ENCODE measurements at places on chromosomes 4 and X.

- no peak for DNase-seq
These were observed 454.9 kb downstream of the CCSER1 start for GRCh38 chr4:90582087-90582486.

- peak; percentile 54 for DNase-seq
These were observed at the start of gene STS for GRCh38 chrX:7147413-7147977. STS (plus strand) TSS chrX:7147712; CDS start chrX:7253200, 105,488 bp downstream.

- DNase-seq, result no peak
These were observed 121.9 kb upstream of the SMIM10 start for GRCh38 chrX:134868771-134869495.

- no peak for DNase-seq
These were observed 114.7 kb upstream of the TTC29 start for GRCh38 chr4:147060151-147060931.

- DNase-seq, result no peak
These were observed 127.9 kb upstream of the LIMCH1 start for GRCh38 chr4:41410049-41410448.

DNA sequence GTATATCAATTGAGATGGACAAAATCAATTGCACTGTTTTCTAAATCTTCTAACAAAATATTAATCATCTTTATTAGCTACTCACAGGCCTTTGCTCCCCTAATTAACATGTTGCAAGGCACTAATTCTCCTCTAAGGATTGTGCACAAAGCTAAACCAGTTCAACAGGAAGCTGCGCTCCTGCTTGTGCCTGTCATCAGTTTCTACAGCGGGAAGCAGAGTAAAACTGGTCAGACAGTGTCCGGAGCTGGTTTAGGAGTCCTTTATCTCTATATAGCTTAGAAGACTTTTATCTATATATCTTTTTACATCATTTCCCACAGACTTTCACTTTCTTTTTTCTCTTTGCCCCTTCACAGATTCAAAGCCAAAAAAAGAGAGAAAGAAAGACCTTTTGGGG is 79.1 kb downstream of the ELOVL6 start:
- DNase-seq, result no peak

DNA sequence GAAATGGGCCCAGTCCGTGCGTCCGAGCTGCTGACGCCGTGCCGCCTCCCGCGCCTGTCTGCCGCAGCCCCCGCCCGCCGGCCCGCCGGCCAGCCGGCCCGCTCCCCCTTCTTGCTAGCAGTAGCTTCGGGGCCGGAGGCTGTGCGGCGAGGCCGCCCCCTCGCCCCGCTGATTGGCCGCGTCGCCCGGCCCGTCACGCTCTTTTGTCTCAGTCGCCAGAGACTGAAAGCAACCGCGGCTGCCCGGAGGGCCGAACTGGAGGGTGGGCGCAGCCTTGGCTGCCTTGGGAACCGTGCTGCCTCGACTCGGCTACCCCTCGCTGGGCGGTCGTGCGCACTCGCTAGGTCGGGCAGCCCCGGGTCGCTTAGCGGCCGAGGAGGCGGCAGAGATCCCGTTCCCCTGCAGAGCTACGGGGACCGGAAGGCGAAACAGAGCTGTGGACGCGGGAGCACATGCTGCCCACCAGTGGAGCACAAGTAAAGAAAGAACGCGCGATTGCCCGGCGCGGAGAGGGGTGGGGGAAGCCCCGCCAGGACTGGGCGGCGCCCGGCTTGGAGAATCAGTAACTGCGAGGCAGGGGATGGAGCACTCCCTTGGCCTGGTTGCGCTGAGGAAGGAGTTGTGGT is at the start of gene ZCCHC18:
TSS of gene ZCCHC18 (plus strand) at position 198 of the 626 bp plus-strand sequence. CDS start 1,589 bp downstream, outside the sequence.
- DNase-seq, result peak; percentile 80

GRCh38 chr4:4521136-4521535 is 20.7 kb downstream of the STX18 start:
- no peak for DNase-seq

GRCh38 chrX:24063488-24063887 is 8.7 kb downstream of the EIF2S3 start:
- no peak for DNase-seq

DNA sequence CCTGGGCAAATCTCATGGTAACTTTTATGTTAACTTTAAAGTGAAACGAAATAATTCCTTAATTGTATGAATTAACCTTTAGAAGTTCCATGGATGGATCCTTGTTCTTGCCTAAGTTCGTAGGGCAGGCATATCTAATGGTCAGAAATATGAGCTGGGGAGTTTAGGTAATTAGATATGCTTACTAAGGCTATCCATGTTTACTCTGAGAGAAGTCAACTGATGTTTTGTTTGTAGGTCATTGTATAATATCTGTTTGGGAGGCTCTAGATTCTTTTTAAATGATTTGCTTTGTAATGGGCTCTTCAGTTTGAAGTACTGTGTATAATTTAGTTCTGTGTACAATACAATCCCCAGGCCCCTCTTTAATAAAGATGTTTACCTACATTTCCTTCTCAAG is 117.0 kb downstream of the DCK start:
- no peak for DNase-seq

DNA sequence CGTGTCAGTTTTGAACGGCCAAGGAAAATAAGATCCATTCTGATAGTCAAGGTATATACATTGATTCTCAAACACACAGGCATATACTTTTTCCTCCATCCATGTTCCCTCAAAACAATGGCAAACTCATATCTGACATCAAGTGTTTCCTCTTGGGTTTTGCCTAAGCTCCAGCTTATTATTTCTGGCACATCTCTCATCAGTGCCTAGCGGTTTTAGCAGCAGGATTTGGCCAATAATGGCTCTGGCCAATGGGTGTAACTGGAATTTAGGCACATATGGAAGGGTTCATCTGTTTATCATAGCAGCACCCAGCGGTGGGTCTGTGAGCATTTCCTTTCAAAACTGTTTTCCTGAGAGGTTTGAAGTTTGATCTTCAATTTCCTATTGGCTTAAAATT is 161.6 kb upstream of the TLL1 start:
- no peak for DNase-seq

- peak; percentile 43 for DNase-seq
These were observed 833.6 kb upstream of the AGA start for GRCh38 chr4:178275671-178276360.

DNA sequence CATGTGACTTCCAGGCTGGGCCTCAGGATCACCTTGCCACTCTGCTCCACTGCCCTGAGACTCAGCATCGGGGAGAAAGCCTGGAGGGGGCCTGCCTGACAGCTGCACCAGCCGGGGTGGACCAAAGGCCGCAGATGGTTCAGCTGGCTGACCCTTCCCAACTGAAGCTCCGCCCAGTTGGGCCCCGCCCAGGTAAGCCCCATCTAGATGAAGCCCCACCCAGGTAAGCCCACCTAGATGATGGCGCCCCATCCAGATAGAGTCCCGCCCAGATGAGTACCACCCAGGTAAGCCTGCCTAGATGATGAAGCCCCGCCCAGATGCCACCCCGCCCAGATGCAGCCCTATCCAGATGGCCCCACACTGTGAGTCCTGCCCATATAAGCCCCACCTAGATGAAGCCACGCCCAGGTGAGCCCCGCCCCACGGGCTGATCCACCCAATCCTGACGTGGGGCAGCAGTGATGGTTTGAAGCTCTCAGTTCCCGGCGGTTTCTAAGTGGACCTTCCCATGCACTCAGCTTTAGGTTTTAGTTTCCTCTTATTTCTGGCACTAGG is 10.0 kb downstream of the ZFYVE28 start:
- no peak for DNase-seq

DNA sequence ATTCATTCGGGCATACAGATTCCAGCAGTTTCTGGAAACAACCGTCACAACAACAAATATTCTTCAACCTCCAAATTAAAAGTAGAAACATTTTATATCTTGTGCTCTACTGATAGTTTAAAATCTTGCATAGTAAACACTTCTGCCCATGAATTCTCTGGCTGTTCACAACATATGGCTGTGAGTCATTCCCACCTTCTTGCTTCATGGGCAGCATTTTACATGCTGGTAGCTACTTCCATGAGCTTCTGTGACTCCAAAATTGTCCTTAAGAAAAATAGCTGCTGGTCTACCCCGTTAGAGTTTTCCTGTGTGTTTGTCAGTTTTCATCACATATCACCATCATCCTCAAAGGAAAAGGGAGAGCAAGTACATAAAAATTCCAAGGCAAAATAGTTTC is 22.7 kb downstream of the PNPLA4 start:
- no peak for DNase-seq

- DNase-seq, result no peak
These were observed 1.7 kb upstream of the NXT2 start for GRCh38 chrX:109534933-109535332.

DNA sequence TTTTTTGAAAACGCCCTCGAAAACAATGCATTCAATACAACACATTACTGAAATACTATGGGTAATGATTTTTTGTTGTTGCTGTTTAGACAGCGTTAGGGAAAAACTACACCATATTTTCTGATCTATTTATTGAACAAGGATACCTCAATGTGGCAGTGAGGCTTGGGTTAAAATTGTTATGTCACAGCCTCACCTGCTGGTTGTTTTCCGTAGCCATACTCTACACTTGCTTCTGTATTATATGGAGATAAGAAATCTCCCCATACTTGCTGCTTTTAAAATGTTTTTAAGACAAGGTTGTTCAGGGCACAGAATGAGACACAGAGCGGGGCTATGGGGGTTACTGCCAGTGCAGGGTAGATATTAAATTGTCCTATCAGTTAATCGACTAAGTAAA is 221.6 kb upstream of the FTHL17 start:
- no peak for DNase-seq

DNA sequence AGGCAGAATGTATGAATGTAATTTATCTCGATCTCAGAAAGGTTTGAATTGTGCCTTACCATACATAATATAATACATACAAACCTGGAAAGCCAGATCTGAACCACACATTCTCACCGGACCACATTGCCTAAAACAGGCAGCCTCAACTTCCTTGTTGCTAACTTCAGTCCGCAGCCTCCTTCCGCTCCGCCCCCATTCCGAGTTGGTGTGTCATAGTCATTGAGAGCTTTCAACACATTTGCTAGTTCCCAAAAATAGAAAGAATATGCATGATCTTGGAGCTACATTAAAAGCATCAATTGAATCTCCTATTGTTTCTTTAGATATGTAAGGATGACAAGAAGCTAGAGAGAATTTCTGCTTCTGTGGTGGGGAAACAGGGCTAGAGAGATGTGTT is 127.2 kb downstream of the ARHGEF9 start:
- DNase-seq, result no peak

- DNase-seq, result no peak
These were observed 114.9 kb downstream of the EFHC2 start for GRCh38 chrX:44228621-44229020.

DNA sequence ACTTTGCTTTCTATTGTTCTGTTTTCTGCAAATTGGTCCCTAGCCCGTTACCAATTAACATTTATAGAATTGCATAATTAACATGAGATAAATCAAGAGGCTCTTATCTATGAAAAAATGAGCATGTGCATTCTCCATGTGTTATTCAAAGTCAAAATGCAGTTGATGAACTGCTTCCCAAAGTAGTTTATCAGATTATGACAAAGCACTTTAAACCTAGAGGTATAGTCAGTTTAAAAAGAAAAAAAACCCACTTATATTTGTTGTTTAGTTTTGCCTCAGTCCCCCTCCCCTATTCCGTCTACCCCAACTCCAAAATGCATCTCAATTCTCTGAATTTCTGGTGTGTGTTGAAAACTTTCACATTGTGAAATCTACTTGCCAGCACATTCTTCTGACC is 119.5 kb downstream of the ATXN3L start:
- no peak for DNase-seq

DNA sequence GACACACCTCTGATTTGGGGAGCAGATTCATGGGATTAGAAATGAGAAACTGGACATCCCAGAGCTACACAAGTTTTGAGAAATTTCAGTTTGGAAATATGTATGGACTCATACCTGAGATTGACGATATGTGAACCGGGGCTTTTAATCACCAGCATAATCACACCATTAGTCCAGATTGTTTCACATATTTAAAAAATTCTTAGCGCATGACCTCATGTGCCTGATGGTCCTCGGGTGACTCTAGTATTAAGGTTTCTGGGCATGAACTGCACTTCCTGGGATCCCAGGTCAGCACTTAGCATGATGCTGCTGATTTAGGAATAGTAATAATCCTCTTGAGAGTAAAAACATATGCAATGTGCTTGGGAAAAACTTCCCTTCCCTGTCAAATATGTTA is 91.9 kb upstream of the BCOR start:
- DNase-seq, result no peak

DNA sequence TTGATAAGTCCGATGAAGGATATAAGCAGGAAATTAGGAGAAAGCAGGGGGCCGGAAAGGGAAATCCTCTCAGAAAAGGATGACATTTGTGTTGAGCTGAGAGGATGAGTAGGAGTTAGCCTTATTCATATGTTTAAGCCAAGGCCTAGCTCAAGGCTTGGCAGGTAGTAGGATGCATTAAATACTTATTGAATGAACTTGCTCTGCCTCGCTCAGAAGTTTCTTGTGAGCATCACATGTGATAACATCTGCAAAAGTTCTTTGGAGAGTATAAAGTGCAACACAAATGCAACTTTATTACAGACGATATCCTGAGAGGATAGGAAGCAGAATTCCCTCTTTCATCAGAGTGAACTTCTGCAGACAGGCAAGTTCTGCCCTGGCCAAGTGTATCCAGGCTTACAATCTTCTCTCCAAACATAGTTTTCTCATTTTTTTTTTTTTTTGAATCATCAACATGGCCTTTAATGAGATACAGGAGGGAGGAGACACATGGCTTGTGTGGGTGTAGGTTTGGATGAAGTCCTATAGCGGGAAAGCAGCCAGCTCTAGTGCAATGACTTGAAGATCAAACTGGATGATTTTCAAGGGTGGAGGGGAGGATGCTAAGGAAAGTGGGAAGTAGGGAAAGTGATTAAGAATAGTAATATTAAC is 48.1 kb downstream of the LUZP4 start:
- no peak for DNase-seq

DNA sequence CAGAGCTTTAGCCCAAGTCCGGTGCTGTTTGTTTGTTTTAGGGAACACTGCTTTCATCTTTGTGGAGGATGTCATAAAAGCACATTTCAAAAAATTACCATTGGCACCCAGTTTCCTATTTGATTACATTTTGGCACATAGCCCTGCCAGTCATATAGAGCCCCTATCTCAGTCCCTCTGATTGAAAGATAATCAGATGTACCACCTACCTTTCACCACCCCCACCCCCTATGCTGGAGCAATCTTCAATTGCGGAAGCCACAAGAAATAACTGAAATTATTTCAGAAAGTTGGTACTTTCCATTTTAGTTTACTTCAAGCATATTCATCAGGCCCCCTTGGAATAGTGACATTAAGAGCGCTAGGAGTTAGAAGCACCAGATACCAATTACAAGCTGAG is 136.7 kb upstream of the RPL34 start:
- no peak for DNase-seq

GRCh38 chr4:131054489-131055019 is 1958.6 kb downstream of the C4orf33 start:
- DNase-seq, result no peak

- no peak for DNase-seq
These were observed 8.6 kb downstream of the OPHN1 start for GRCh38 chrX:68424719-68425118.

- no peak for DNase-seq
These were observed 346.6 kb downstream of the FBXO8 start for GRCh38 chr4:173936861-173937260.

GRCh38 chrX:98607739-98608138 is 1724.0 kb downstream of the RPA4 start:
- DNase-seq, result peak; percentile 12
